NCI-H1417 treated with DMSO at 0.1 percent for 48 hours (cell line): ENCODE measurements at places on chromosomes 16 and 17.

DNA sequence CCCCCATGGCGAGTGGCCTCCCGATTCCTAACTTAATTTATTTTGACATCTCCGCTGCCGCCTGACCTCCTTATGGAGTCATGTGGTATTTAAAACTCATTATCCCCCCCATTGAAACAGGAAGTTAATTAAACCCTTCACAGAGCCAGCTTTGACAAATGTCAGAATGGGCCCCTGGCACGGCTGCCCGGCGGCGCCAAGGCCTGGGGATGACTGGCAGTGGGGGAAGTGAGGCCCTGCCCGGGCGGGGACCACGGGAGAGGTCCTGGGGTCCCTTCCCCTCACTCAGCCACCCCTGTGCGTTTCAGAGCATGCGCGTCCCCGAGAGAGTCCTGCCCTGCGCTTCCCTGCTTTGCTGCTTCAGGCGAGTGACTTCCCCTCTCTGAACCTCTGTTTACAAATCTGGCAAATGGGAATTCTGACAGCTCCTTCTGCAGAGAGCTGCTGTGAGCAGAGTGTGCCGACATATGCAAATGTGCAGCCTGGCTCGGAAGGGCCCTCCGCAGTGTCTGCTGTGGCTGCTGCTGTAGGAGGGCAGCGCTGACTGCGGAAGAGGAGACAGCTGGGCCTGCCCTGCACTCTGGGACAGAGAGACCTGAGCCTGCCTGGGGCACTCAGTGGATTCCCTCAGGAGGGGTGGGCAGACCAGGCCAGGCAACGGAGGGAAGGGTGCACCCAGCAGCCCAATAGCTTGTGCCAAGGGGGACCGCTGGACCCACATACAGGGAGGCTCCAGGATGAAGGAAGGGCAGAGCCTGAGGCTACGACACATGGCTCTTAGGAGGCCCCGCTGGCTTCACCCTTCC lies 4.4 kb upstream of the ZFPM1 start:
- DNase-seq: no peak

DNA sequence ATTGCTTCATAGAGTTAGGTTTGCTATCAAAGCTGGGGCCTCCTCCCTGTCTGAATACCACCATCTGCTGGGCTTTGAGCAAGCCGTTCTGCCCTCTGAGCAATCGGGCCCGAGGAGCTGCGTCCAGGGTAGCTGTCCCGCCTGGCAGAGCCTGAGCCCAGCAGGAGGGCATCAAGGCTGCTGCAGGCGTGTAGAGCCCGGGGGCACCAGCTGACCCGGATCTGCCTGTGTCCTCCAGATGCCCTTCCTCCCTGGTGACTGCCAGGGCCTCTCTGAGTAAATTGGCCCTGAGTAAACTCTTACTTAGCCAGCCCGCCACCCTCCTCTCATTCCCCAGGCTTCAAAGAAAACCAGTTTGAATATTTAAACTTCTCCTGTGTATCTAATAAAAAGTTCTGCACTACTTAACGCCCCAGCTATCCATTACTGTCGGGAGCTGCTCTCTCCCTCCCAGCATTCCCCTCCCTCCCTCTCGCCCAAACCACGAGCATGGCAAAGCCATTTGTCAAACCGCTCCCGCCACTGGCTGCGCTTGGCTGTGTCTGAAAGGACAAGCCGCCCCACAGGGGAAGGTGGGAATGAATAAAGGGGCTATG lies 16.4 kb downstream of the CDK5RAP3 start:
- peak; percentile 73 for DNase-seq

GRCh38 chr16:56421313-56421712 lies 4.0 kb downstream of the AMFR start:
- no peak for DNase-seq

- no peak for DNase-seq
Measured at GRCh38 chr16:19710991-19711545, 7.0 kb downstream of the KNOP1 start.

- no peak for DNase-seq
Measured at GRCh38 chr17:49730078-49730784, 22.5 kb upstream of the SLC35B1 start.

DNA sequence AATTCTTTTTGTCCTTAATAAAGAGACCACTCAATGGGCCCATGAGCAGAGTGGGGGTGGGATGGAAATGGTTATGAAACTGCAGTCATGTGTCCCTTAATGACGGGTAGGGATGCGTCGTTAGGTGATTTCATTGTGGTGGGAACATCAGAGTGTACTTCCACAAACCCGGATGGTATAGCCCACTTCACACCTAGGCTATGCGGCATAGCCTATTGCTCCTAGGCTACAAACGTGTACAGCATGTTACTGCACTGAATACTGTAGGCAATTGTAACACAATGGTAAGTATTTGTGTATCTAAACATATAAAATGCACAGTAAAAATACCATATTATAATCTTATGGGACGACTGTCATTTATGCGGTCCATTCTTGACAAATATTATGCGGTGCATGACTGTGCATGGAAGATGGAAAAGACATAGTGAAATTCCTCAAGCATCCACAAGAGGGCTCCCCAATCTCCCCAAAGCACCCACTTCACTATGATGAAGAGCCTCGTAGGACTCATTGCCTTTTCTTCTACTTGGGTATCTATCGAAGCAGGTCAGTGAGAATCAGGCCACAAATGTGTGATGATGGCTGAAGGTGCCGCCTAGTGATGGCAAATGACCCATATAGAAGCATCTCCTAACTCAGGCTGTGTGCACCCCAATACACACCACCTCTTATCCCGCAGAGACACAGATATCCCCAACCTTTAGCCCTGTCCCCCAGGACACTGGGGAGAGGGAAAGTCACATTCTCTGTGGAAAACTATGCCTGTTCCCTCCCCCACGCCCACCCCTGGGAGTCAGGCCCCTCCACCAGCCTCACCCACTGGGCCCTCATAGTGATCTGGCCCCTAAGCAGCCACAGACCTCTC lies 43.5 kb downstream of the TBX21 start:
- DNase-seq: no peak

GRCh38 chr17:77266213-77266612 lies 125.4 kb downstream of the SEC14L1 start:
- DNase-seq: no peak

DNA sequence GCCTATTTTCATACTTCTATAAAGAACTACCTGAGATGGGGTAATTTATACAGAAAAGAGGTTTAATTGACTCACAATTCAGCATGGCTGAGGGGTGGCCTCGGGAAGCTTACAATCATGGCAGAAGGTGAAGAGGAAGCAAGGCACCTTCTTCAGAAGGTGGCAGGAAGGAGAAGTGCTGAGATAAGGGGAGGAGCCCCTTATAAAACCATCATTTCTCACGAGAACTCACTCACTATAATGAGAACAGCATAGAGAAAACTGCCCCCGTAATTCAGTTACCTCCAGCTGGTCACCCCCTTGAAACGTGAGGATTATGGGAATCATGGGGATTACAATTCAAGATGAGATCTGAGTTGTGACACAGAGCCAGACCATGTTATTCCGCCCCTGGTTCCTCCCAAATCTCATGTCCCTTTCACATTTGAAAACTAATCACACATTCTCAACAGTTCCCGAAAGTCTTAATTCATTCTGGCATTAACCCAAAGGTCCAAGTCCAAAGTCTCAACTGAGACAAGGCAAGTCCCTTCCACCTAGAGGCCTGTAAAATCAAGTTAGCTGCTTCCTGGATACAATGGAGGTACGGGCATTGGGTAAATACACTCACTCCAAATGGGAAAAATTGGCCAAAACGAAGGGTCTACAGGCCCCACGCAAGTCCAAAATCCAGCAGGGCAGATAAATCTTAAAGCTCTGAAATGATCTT lies 237.7 kb downstream of the CDH13 start:
- DNase-seq: no peak

DNA sequence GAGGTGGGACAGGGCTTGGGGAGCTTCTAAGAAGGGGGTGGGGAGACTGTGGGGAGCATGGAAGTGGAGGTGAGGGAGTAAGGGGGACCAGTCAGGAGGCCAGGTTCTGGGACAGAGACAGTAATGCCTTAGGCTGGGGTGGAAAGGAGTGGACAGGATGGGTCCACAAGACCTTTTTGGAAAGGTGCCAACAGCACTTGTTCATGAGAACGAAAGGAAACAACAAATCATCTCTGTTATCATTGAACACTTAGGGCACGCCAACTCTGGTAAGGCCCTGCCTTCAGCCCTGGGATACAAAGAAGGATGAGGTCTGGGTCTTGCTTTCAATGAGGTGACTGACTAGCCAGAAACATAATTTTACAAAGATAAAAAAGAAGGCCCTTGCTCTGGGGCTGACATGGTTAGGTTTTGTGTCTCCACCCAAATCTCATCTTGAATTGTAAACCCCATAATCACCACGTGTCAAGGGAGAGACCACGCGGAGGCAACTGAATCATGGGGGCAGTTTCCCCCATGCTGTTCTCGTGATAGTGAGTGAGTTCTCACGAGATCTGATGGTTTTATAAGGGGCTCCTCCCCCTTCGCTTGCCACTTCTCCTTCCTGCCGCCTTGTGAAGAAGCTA lies 113.8 kb downstream of the SLC39A11 start:
- no peak for DNase-seq

DNA sequence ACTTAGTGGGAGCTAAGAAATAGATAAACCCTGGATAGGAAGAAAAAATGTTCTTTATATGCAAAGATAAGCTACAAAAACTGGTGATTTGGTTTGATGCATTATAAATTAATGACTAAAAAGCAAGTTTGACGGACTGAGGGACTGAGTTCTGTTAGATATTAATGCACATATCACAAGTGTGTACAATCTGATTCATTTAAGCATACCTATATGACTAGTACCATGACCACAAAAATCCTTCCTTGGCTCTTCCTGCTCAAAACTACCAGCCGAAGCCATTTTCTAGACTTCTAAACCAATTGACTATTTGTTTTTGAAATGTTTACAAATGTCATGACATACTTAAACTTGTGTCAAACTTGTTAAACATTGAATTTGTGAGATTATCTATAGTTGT lies 374.5 kb upstream of the MON1B start:
- no peak for DNase-seq

DNA sequence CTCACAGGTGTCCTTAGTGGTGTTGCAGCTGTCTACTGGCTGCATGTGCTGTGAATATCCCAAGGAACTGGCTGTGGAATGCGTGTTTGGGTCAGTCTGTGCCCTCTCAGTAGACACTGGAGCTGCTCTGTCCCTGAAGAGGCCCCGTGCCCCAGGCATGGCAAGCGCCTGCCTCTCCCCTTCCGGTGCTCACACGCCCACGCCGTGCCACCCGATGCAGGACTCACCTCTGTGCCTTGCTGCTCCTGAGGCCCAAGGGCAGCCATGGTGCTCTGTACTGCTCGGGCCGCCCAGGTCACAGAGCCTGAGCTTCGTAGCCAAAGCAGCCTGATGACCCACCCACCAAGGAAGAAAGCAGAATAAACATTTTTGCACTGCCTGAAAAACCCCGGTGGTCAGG lies 10.0 kb downstream of the RGS11 start:
- no peak for DNase-seq

DNA sequence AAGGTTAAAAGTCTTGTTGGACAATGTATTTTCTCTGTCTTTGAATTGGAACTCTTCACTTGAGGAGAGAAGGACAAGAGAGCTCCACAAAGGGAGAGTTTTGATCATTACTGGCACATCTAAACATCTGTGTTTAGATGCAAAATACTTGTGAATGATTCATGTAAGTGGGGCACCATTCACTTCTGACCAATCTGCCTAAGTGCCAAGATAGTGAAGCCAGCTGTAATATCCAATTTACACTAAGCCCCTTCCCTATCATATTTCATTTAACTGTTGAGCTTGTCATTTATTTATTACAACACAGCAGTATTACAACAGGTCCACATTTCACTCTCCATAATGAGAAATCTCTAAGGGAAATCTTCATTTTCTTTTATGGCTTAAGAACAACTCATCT lies 832.3 kb upstream of the GOT2 start:
- DNase-seq: no peak

- DNase-seq: no peak
Measured at GRCh38 chr16:69839798-69840409, 77.8 kb downstream of the WWP2 start.

DNA sequence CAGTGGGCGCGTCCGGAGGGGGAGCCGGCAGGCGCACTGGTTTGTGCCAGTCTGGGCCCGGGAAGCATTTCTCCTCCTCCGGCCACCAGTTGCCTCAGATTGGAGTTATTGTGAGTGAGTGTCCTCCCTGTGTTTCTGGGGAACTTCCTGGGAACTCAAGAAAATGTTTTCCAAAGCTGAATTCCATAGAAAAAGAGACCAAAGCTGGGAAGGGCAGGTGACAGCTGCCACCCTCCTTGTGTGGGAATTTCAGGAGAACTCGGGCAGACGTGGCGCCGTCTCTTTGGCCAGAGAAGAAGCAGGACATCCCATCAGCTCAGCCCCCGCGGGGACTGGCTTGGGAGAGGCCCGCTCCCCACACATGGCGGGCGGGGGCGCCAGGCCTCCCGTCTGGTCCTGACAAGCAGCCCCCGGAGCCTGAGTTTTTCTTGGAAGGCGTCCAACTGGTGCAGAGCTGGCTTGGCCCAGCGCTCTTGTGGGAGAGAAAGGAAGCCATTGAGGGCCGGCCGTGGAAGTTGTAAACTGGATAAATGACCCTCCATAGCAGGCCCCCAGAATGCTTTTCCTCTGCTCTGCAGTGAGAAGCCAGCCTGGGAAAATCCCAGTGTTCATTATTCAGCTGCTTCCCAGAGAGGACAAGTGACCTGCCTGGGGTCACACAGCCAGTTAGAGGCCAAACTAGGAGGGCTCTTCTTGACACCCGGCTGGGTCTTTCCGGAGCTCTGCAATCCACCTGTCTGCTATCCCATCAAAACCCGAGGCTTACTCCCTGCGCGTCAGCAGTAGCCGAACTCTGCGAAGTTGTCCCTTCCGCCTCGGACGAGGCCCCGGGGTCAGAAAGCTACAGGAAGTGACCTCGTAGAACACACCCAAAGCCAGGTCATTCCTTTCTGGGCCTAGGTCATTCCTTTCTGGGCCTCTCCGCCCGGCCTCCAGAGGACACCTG lies 39.2 kb upstream of the GSE1 start:
- DNase-seq: no peak

DNA sequence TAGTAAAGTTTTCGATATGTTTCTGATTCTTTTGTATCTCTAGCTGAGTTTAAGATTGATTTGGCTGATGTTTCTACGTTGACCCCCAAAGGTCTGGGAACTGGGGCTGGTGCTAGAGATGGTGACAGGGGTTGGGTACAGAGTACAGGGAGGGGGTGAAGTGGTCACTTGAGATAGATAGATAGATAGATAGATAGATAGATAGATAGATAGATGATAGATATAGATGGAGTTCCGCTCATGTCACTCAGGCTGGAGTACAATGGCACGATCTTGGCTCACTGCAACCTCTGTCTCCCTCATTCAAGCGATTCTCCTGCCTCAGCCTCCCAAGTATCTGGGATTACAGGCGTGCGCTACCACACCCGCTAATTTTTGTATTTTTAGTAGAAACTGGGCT lies 1.8 kb upstream of the FBRS start:
- DNase-seq: no peak

GRCh38 chr17:19714542-19715411 lies 1.6 kb downstream of the SLC47A2 start:
- DNase-seq: no peak

- no peak for DNase-seq
Measured at GRCh38 chr16:11685844-11686618, 17.8 kb downstream of the SNN start.

- DNase-seq: no peak
Measured at GRCh38 chr16:2392025-2392424, 37.2 kb upstream of the CCNF start.
